ENCODE measurements at places on chromosomes 12 and 14.

- peak; percentile 16 for DNase-seq
These were observed 140.5 kb downstream of the AKAP6 start for GRCh38 chr14:32469388-32470160.

DNA sequence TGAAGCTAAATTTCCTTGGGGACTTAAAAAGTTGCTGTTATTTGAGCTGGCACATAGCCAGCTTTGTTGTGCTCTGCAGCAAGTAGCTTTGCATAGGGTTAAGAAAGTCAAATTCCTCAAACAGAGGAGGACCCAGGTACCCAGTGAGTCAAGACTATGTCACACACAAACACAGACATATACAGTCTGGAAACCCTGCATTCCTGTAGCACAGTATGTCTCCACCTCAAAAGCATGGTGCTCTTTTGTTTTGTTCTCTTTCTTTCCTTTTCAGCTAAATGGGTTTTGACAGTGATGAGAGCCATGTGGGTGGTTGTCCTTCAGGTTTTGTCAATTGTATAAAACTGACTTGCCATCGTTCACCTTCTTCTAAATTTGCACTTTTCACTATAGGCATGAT is 179.6 kb upstream of the DIO2 start:
- no peak for DNase-seq

- no peak for DNase-seq
These were observed 21.6 kb upstream of the TMCC3 start for GRCh38 chr12:94671917-94672316.

DNA sequence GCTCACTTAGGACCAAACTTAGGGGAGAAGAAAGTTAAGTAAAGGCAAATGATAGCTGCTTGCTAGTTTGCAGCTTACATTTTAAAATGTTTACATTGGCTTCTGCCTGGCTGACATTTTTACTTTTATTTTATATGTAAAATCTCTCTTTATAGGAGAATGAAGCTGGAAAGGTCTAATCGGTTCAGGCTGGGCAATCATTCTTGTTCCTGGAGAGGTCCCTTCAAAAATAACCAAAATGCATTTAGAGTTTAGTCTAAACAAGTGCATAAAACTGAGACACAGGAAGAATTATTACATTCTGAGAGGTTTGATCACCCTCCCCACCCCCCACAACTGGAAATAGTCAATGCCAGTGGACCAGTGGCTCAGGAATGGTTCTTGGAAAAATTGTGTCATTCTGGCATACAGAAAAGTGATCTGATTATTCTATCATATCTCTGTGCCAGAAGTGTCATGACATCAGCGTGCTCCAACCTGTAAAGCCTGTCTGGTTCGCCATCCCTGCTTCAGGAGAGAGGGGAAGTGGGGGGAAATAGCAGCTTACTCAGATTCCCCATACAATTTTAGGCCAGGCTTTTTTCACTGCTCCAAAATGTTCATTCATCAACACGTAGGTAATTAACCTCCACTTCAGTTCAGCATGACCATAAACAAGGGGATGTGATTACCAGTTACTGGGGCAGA is 4.2 kb downstream of the PRICKLE1 start:
- DNase-seq, result no peak

- no peak for DNase-seq
These were observed 554.3 kb upstream of the MIS18BP1 start for GRCh38 chr14:45807178-45807899.

DNA sequence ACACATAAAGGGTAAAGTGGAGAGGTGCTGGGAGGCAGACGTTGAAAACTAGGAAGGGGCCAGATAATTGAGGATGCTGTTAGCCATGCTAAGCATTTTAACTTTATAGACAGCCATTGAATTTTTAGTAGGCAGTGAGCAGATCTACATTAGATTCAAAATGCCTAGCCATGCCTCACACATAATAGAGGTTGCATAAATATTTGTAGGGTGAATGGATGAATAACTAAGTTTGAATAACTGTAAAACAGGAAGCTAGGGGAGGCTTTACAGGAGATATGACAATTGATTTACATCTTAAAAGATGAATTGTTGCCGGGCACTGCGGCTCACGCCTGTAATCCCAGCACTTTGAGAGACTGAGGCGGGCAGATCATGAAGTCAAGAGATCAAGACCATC is 12.3 kb upstream of the CCNT1 start:
- DNase-seq, result no peak

DNA sequence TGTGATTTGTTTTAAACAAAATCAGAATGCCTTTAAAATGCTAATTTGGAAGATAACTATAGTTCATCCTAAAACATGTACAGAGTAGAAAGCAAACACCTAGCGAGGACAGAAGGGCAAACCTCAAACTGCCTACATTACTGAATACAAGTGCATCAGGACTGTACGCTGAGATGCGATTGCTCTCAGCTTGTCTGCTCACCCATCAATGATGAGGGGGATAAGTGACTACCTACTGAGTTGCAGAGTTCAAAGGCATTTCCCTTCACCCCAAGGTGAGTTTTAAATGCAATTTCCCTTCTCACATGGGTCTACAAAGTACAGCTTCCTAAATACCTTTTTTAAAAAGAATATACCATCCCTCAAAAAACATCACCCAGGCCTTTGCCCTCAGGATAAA is 52.9 kb downstream of the PHLDA1 start:
- no peak for DNase-seq

GRCh38 chr12:40577834-40578233 is 114.4 kb upstream of the CNTN1 start:
- no peak for DNase-seq

GRCh38 chr14:102914474-102915291 is 7.8 kb upstream of the AMN start:
- DNase-seq, result no peak

- DNase-seq, result no peak
These were observed 186.8 kb downstream of the ASCL1 start for GRCh38 chr12:103144278-103144677.

- DNase-seq, result no peak
These were observed 167.4 kb downstream of the TMTC3 start for GRCh38 chr12:88309546-88309945.

DNA sequence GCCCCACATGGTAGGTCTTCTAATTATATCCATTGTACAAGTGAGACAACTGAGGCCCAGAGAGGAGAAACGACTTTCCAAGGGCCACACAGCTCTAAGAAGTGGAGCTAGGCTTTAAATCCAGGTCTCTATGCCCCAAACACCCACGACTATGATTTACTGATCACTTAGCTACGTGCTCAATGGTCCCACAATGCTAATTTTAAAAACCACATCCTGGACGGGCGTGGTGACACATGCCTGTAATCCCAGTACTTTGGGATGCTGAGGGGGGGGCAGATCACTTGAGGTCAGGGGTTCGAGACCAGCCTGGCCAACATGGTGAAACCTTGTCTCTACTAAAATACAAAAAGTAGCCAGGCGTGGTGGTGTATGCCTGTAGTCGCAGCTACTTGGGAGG is 8.4 kb upstream of the MLEC start:
- DNase-seq, result no peak

DNA sequence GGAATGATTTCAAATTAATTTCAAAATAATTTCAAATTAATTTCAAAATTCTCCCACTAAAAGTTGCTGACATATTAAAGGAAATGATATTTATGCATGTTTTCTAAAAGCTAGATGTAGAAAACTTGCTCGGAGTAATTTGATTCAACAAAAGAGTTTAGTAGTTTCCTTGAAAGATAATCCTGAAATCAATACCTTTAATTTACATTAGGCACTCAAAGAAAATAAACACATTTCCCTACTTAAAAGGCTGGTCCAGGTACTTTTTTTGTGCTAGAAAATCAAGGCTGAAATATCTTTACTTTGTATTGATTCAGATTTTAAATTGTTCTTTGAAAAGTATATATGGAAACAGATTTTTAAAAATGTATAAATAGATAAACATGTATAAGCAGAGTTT is 370.5 kb downstream of the RAD51B start:
- no peak for DNase-seq

- DNase-seq, result no peak
These were observed 72.1 kb upstream of the DIO3 start for GRCh38 chr14:101489092-101489760.

DNA sequence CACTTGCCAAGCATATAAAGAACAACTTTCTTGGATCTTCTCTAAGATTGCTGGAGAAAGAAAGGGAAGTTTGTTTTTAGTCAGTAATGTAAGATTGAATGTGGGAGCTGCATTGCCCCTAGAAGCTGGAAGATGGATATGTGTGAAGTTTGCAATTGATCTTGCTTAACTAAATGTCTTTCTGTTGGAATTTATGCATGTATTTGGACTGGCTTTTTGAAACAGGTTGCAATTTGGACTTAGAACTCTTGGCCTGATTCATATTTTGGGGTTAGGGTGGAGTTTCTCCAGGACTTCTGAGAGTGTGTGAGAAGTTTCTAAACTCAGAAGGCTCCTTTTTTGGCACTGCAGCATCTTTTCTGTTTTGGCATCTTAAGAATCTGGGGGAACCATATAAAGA is 26.4 kb downstream of the IFT43 start:
- no peak for DNase-seq

DNA sequence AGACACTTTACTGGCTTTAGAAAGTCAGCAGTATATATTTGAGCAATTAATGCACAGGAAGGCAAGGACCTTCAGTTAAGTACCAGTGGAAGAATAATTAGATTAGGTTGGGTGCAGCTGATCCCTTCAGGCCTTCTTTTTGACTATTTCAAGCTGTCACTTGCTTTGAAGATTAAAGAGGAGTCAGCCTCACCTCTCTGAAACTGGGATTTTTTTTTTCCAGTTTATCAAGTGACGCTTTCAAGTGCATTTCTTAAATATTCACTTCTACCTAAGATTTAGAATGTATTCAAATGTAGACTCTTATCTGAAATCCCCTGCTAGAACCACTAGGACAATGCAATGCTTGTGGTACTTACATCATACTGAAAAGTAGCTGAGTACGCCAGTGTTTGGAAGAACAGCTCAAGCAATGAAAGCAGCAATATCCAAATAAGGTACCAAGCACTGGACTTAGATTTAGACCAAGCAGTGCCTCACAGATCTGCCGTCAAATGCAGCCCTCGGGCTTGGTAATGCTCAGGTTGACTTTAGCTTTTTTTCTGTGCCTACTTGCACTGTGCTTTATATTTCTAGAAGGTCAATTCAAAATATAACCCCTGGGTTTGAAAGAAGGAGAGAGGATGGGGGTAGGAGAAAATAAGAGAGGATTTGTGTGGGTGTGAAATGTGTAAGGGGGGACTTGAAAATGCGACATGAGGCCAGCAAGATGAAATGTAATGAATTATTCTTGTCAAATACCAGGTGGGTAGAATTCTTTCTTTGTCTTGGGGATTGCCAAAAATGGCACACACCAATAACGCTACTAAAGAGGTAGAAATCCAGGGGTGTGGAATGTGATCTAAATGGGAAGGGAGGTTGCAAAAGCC is 3.7 kb upstream of the FERMT2 start:
- DNase-seq, result peak; percentile 26

GRCh38 chr14:78023112-78023511 is 147.1 kb upstream of the NRXN3 start:
- DNase-seq, result no peak

DNA sequence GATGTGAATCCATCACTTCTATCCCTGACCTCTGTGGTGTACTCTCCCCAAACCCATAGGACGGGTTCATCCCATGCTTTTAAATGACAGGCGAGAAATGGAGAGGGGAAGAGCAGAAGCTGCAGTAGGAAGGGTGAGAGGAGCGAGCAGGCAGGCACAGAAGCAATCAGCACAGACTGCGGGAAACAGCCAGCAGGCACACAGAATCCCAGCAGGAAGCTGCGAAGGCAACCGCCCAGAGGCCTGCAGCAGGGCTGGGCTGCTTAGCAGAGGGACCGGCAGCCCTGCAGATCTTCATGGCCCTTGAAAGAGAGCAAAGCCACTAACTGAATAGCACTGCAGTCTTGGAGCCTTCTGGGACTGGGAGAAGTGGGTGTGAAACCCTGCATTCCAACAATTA is 287.0 kb upstream of the FKBP4 start:
- peak; percentile 19 for DNase-seq

- no peak for DNase-seq
These were observed 216.6 kb downstream of the PTPRO start for GRCh38 chr12:15538881-15539280.

All from HEK293T (cell line).